ENCODE measurements at places on chromosomes 12 and 14.

DNA sequence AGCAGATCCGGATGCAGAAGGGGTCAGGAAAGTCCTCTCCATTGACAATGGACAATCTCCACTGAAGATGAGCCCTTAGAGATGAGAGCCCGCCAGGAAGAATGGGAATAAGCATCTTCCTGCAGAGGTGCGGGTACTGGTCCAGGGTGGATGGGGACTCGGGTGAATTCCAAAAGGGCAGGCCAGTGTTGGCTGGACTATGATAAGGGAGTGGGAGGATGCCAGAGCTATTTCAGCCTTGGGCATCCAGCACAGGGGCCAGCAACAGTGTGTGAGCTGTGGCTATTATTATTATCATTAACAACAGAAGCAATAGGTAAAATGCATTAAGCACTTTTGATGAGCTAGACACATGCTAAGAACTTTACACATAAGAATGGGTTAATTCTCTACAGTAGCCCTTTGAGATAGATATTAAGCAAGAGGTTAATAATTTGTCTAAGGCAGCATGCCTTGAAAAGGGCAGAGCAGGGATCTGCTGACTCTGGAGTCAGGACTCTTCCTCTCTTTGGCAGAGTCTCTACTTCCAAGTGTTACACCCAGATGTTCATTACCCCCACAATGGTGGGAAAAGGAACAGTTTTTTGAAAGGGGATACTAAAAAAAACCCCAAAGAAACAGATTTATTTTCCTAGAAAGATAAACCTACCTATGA is 55.2 kb downstream of the PRICKLE1 start:
- no peak for DNase-seq

DNA sequence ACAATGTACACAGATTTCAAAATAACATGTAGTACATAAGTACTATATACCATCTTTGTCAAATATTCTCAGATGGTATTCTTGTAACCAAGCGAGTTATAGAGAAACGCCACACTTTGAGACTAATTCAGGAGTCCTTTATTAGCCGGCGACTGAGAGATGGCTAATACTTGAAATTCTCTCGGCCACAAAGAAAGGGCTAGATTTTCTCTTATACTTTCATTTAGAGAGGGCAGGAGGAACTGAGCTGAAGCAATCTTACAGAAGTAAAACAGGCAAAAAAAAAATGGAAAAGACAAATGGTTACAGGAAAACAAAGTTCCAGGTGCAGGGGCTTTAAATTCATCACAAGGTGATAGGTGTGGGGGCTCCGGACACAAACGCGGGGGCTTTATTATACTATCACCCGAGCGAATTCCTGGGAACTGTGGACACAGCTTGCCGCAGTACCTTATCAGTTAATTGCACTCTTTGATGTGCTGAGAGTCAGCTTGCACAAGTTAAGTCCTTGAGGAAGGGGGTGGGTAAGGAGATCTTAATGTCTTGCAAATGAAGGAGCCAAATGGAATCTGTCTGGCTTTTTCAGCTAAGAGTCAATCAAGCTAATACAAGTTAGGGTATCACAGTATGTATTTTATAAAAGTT is 382.3 kb downstream of the KCNH5 start:
- no peak for DNase-seq

DNA sequence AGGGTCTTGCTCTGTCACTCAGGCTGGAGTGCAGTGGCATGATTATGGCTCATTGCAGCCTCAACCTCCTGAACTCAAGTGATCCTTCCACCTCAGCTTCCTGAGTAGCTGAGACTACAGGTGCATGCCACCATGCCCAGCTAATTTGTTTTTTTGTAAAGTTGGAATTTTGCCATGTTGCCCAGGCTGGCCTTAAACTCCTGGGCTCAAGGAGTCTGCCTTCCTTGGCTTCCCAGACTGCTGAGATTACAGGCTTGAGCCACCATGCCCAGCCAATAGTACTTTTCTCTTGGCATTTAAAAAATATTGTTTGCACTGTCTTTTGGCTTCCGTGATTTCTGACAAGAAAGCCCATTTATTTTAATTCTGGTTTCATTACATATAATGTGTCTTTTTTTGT is 61.3 kb downstream of the DIP2B start:
- no peak for DNase-seq

GRCh38 chr12:52236386-52237050 is 3.5 kb downstream of the KRT7 start:
- DNase-seq: no peak

GRCh38 chr14:94750371-94750770 is 19.5 kb downstream of the GSC start:
- DNase-seq: no peak

GRCh38 chr12:105744371-105745058 is 394.2 kb downstream of the NUAK1 start:
- no peak for DNase-seq

- DNase-seq: no peak
Observed at GRCh38 chr12:49582850-49583249, 14.9 kb upstream of the MCRS1 start.

DNA sequence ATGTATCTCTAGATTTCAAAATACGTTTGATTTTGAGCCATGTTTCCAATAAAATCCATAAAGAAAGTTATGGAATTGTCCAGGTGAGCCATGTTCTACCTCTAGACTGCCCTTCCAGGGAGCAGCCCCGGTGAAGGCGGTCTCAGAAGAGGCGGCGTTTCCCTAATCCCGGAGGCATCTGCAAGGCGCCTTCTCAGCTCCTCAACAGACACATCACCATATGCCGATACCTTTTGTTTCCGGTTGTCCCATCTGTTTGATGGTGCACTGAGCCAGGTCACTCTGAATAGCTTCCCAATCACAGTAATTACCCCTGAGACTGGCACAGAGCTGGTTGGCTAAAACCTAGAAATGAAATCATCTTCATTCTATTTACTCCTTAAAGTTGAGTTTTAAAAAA is 305.5 kb upstream of the FKBP4 start:
- DNase-seq: no peak

DNA sequence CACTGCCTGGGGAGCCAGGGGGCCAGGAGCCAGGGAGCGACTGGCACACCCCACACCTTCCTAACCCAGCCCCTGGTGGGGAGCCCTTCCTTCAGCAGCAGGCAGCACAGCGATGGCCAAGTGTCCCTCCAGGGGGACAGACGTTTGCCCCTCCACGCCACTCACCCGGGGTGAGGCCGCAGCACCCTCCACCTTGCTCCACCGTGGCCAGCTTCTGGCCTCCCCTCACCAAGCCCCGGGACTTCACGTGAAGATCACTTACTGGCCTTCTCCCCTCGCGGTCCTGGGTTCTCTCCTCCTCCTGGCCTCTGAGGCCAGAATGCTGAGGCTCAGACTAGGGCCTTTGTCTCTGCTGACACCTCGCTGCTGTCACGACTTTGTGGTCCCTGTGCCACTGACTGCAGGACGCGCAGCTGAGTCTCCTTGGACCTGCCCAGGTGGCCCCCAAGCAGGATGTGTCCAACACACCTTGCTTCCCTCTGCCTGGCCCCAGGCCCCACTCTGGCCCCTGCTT is 3.5 kb upstream of the ASPG start:
- no peak for DNase-seq

DNA sequence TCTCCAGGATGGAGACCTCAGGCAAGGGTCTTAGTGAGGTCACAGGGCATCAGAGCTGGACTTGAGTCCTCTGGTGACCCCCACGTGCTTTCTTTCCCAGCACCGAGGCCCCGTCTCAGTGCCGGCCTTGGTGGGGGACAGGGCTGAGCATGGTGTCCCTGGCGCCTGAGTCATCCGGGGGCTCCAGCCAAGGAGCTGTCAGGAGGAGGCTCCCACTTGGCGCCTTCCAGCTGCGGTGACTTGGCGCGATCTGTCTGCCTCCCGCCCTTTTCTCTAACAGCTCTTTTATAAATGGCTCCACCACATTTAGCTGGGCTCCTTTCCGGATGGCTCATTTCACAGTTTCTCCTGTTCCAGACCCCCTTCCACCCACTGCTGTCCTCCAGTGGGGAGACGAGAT is 60.4 kb downstream of the PRMT8 start:
- DNase-seq: no peak

GRCh38 chr12:131147894-131148293 is 194.2 kb downstream of the ADGRD1 start:
- DNase-seq: no peak

DNA sequence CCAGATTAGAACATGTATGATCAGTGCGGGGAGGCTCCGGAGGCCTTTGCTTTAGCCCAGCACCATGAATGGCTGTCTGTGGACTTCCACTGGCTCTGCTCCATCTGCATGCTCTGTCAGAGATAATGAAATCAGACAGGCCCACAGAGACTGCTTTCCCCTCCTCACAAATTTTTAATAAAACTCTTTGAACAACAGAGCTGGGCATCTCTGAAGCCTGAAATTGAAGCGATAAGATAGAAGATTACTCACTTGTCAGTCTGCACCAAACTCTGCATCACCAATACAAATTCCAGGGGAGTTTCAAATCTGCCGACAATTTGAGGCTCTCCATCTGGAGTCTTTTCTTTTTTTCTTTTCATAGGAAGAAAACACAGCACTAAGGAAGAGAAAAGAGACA is 110.0 kb downstream of the DYRK2 start:
- no peak for DNase-seq

- DNase-seq: no peak
Observed at GRCh38 chr14:61563880-61564617, 131.3 kb upstream of the HIF1A start.
